Hepatocyte (in vitro differentiated cells): ENCODE measurements at places on chromosomes 3 and 15. TPM values are rescaled to one million over a fixed set of nuclear protein-coding genes. Genes with fewer than 3 reads are reported as not detected.

DNA sequence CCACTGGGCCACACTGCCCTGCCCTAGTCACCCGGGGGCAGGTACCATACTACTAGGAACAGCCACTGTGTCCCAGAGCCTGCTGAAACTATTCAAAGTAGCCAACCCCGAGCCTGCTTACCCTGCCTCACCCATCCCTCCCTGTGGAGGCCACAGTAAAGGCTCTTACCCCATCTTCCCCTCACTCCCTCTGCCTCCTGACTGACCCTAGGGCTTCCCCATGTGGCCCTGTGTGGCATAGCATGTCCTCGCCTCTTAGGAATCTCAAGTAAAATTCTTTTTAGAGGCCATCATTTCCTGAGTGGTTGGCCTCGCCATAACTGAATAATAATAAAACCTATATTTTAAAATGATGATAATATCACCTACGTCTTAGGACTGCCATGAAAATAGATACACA lies 112.2 kb upstream of the SLC6A11 start:
- H3K4me1 ChIP-seq = peaks cover 5% of the 10 kb centered on the region
- no peak overlapping the region for H3K27ac ChIP-seq
- DNase-seq = no peak
- no peaks in the 10 kb centered on the region for H3K36me3 ChIP-seq
- H3K4me3 ChIP-seq = no peak overlapping the region
- H3K27me3 ChIP-seq = peaks cover 79% of the 10 kb centered on the region

- DNase-seq = no peak
- H3K4me1 ChIP-seq = peaks cover 6% of the 10 kb centered on the region
- H3K36me3 ChIP-seq = no peaks in the 10 kb centered on the region
- H3K27ac ChIP-seq = no peak overlapping the region
- H3K4me3 ChIP-seq = no peak overlapping the region
- H3K27me3 ChIP-seq = no peaks in the 10 kb centered on the region
Measured at GRCh38 chr15:34023907-34024306, 15.1 kb downstream of the AVEN start.

The FGD5 gene
- total RNA-seq = 2.6 and 2.9 TPM in 2 replicates

DNA sequence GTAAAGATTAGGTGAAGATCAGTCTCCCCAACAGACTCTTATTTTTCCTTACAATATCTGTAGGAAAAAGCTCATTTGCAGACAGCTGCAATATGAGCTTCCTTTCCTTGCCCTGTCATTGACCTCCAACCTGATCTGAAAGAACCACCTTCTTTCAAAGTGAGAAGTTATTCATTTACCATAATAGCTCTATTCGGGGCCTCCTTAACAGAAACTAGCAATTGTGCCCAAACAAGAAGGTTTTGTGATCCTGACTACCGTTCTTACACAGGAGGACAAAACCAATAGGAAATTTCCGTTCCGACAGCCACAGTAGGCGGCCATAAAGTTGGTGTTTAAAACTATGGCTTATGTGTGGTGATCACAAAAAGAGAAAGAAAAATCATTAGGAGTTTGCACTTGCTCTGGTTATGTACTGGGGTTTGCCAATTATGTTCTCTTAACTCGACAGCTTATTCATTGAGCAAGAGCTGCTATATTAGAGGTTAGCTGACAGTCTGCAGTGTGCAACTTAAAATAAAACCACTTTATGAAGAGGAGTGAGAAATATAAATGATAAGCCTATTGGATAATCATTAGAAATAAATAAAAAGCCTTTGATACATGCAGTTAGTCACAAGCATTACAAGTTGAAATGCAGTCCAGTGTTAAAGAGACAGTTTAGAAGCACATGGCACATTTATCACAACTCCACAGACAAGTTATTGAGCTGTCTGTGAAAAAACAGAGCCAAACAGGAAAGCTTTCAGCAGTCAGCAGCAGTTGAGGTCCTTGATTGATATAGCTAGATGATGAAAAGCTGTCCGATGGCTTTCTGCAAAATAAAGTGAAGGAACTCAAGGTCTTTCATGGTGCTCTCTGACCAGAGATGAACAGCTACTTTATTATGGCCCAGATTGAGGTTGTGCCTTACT lies 199.8 kb downstream of the WDR72 start:
- H3K27ac ChIP-seq = peak overlapping the region; percentile 4
- no peaks in the 10 kb centered on the region for H3K36me3 ChIP-seq
- DNase-seq = peak; percentile 21
- no peaks in the 10 kb centered on the region for H3K27me3 ChIP-seq

The LYSMD4 gene
- 7.7 and 12.8 TPM in 2 replicates for total RNA-seq

GRCh38 chr15:81298611-81299010 lies 25.3 kb downstream of the STARD5 start:
- no peaks in the 10 kb centered on the region for H3K27me3 ChIP-seq
- no peaks in the 10 kb centered on the region for H3K36me3 ChIP-seq
- H3K27ac ChIP-seq = no peak overlapping the region

The NR2E3 gene
- total RNA-seq = 0.12 TPM in 1 of 2 replicates, not detected in the other

- no peak overlapping the region for H3K4me3 ChIP-seq
- no peaks in the 10 kb centered on the region for H3K4me1 ChIP-seq
- H3K27ac ChIP-seq = no peak overlapping the region
- no peaks in the 10 kb centered on the region for H3K36me3 ChIP-seq
- H3K27me3 ChIP-seq = no peaks in the 10 kb centered on the region
Measured at GRCh38 chr15:63027646-63028045, 14.9 kb upstream of the TPM1 start.

The HGD gene
- total RNA-seq = 48.3 and 64.6 TPM in 2 replicates
